GM18507 (cell line): ENCODE measurements at places on chromosomes 6 and 20.

DNA sequence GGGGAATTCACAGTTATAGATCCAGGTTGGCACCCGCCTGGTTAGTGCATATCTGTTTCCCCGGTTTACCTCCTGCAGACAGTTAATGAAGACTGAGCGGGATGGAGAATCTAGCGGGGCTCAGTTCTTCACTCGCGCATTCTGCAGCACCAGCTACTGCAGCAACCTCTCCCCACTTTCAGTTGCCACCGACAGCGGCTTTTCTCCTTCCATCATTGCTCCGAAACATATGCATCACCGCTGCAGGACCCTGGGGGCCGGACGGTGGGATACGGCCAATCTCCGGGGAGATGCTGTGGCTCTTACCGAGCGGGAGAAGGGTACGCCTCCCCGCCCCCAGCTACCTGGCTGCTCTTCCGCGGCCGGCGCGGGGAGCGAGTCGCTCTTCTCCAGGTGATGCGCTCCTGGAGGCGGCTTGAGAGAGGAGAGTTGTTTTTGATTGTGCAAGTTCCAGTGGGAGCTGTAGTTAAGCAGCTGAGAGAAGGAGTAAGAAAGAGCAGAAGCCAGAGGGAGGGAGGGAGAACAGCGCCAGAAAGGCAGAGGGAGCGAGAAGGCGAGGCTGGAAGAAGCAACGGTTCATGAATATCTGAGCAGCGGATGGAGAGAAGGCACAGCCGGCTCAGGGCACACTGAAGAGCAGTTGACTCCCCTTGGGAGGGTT lies at the start of gene SGK1:
Gene SGK1, minus strand, starts transcription at position 642 of the 661 bp plus-strand sequence. CDS start 652 bp downstream, outside the sequence.
- no peak for DNase-seq

- no peak for DNase-seq
Measured at GRCh38 chr6:152380993-152381898, 255.9 kb downstream of the SYNE1 start.

- DNase-seq = no peak
Measured at GRCh38 chr6:105982761-105983540, 103.2 kb upstream of the PRDM1 start.

- DNase-seq = no peak
Measured at GRCh38 chr6:126170978-126171382, 168.9 kb upstream of the CENPW start.

- no peak for DNase-seq
Measured at GRCh38 chr6:23855497-23856116, 270.4 kb upstream of the NRSN1 start.

GRCh38 chr20:58482416-58482815 lies 32.8 kb downstream of the APCDD1L start:
- no peak for DNase-seq

DNA sequence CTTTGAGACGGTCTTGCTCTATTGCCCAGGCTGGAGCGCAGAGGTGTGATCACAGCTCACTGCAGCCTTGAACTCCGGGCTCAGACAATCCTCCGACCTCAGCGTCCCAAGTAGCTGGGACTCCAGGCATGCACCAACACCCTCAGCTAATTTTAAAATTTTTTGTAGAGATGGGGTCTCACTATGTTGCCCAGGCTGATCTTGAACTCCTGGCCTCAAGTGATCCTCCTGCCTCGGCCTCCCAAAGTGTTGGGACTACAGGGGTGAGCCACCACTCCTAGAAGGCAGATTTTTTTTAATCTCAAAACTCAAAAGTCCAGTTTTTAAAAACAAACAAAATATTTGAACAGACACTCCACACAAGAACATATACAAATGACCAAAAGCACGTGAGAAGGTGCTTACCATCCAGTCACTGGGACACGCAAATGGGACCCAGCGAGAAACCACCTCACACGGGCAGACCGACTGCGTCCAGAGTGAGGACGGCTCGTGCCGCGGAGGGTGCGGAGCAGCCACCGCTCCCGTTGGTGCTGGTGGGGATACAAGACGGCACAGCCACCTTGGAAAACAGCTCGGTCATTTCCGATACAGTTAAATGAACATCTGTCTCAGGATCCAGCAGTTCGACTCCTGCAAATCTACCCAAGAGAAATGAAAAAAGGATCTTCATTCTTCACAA lies 8.5 kb upstream of the HELZ2 start:
- no peak for DNase-seq

DNA sequence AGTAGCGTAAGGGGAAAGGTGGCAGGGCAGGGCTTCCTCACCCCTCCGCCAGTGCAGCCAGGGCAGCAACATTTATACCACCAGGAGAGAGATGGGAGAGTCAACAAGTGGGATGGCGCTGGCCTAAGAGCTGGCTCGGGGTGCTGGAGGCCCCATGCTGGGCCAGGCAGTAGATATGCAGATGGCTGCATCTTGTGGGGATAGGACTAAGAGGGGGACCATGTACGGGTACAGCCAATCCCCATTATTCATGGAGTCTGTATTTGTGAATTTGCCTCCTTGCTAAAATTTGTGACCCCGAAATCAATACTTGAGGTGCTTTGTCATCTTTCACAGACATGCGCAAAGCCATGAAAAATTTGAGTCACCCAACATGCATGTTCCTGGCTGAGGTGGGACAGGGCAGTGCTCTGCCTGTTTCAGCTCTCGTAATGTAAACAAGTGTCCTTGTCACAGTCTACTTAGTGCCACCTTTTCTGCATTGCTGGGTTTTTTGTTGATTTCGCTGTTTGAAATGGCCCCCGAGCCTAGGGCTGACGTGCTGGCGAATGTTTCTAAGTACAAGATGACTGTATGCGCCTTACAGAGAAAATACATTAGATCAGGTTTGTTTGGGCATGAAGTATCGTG lies 27.5 kb upstream of the TAF8 start:
- DNase-seq = no peak

GRCh38 chr6:51865996-51866395 lies 221.4 kb downstream of the PKHD1 start:
- DNase-seq = no peak

DNA sequence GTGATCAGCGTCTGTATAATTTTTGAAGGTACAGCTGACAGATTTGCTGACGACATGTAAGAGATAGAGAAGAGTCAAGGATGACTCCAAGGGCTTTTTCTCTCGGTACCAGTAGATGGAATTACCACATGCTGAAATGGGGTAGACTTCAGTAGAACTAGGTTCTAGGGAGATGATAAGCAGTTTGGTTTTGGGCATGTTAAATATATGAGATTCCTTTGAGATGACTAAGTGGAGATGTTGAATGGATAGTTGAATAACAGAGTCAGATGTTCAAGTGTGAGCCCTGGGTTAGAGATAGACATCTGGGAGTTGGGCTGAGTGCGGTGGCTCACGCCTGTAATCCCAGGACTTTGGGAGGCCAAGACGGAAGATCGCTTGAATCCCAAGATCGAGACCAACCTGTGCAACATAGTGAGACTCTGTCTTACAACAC lies 50.0 kb downstream of the PHF20 start:
- no peak for DNase-seq

DNA sequence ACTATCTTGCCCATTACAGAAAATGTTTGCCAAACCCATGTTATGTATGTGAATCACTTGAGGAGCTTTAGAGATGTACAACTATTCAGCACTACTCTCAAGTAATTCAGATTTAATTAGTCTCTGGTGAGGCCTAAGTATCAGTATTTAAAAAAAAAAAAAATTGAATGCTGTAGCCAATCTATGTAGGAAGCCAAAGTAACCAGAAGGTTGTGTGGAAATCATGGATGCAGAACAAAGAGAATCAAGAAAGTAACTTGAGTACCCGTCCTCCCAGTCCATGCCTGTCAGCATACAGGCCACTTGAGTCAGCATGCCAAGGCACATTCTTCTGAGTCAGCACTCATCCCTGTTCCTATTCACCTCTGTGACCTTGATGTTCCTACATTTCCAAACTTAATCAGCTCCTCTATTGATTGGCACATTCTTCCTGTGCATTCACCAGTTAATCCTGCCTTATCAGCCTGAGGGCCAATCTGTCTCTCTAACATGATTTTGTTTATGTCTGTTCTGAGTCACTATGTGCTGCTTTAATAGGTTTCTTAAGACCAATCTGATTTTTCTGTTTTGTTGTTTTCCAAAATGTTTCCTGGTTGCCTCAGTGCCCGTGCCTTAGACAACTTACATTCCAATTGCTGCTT lies 165.6 kb downstream of the KCNQ5 start:
- DNase-seq = no peak

DNA sequence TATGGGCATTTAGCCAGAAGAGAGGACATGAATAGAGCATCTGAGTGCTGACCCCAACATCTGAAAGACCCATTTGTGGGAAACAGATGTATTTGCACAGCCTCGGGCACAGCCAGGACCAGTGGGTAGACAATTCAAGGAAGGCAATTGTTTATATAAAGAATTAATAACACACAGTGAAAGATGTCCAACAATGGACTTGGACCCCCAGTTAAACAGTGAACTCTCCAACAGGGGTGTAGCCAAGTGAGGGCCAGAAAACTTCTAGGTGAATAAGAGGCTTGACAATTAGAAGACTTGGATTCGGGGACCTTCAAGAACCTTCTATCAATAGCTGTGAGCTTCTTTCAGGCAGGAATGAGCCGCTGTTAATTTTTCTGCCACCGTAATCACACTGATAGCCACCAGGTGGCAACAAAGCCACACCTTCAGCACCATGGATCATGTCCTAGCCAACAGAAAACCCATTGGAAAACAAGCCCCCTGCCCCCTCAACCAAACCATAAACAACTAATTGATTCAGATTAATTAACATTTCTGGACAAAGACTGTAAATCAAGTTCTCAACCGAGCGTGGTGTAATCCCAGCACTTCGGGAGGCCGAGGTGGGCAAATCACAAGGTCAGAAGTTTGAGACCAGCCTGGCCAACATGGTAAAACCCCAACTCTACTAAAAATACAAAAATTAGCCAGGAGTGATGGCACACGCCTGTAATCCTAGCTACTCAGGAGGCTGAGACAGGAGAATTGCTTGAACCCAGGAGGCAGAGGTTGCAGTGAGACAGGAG lies 8.8 kb upstream of the SRSF6 start:
- DNase-seq = no peak

GRCh38 chr6:145809785-145810184 lies 4.8 kb downstream of the FBXO30 start:
- DNase-seq = no peak

GRCh38 chr6:144219056-144219685 lies 66.0 kb upstream of the UTRN start:
- peak; percentile 26 for DNase-seq

DNA sequence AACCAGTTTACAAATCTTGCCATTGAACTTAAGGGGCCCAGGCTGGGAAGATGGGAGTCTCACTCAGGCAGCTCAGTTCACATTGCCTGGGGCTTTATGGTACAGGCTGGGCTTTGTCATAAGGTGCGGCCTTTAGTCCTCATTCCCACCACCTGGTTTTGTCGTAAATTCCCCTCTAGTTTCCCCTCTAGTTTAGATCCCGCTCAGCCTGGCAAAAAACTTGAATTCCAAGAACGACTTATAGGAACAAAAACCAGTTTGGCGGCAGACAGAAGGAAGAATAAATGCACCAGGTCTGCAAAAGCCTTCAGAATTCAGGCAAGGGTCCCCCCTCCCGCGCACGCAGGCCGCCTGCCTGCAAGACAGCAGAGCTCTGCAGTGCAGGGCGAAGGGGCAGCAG lies 4.1 kb downstream of the BMP7 start:
- no peak for DNase-seq

DNA sequence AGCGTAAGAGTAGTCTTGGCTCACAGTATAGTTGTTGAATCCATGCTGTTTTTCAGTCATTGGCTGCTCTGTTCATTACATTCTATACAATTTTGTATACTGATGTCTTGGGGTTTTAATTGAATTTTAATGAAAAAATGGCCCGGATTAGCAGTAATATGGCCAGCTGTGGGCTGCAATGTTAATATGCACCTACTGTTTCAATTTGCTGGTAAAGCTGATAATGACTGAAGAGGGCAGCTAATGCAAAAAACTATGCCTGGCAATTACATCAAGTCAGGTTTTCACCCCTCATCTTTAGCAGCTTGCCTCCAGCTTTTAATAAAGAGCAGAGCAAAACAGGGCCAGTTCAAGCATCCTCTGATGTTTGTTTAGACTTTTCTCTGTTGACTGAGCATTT lies 394.5 kb downstream of the PLCB1 start:
- DNase-seq = no peak

DNA sequence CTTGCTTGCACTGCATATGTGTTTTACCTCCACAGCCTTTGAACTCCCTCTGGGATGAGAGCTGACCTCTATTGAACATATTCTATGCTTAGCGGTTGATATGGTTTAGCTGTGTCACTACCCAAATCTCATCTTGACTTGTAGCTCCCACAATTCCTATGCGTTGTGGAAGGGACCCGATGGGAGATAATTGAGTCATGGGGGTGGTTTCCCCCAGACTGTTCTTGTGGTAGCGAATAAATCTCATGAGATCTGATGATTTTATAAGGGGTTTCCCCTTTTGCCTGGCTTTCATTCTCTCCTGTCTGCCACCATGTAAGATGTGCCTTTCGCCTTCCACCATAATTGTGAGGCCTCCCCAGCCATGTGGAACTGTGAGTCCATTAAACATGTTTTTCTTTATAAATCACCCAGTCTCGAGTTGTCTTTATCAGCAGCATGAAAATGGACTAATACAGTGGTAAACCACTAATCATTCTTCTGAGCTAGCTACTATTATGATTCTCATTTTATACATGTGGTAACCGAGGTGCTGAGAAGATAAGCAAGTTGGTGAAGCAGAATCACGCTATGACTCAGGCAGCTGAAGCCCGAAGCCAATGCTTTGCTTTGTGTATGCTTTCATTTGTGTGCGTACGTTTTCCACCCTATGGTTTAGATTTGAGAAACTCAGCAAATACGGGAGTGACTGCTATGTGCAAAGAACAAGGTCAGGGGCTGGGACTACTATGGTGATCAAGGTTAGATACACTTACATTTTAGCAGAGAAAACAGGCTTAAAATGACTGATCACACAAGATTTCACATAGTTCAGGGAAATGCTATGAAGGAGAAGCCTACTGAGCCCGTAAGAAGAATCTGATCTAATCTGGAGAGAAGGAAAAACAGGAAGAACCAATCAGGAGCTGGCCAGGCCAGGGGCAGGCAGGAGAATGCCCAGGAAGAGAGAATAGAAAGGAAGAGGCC lies 363.5 kb downstream of the ESR1 start:
- DNase-seq = peak; percentile 25

DNA sequence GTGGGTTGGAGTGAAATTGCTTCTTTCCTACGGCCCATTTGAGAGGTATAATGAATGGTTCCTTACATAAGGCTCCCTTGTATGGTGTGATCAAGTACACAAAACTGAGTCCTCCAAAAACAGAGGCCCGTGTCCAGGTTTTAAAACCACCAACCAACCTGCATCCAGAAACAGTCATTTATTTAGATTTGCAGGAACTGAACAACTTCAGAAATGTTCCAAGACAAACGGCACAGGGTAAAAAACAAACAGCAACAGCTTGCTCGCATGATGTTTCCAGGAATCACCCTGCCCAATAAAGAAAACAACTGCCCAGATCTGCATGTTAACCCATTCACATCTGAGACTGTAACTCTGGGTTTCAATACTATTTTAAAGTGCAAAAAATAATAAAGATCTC lies 40.2 kb upstream of the TRAM2 start:
- no peak for DNase-seq

- no peak for DNase-seq
Measured at GRCh38 chr6:13965582-13966127, 40.9 kb downstream of the RNF182 start.

GRCh38 chr20:24690408-24690807 lies 221.0 kb downstream of the SYNDIG1 start:
- DNase-seq = no peak

GRCh38 chr20:5181958-5182357 lies 55.1 kb downstream of the CDS2 start:
- DNase-seq = no peak
